ENCODE measurements at places on chromosomes 2 and 18.

DNA sequence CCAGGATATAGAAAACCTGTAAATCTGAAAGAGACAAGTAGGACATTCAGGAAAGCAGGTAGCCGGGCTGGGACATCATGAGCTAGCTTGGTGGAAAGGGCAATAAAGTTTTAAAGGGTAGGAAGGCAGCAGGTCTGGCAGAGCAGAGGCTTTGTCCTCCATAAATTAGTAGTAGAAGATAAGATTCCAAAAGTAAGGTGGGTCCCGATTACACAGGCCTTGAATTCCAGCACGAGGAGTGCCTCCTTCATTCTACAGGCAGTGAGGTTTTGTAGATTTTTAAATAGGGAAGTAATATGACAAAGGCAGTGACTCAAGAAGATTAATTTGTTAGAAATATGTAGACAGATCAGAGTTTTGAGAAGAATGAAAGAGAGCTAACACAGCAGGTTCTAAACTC, 160.7 kb downstream of the DTNB start:
- DNase-seq, result peak; percentile 21

- DNase-seq, result no peak
These were observed 28.7 kb upstream of the SKOR2 start for GRCh38 chr18:47280121-47280520.

- DNase-seq, result no peak
These were observed 7.1 kb upstream of the NAPG start for GRCh38 chr18:10518595-10519255.

DNA sequence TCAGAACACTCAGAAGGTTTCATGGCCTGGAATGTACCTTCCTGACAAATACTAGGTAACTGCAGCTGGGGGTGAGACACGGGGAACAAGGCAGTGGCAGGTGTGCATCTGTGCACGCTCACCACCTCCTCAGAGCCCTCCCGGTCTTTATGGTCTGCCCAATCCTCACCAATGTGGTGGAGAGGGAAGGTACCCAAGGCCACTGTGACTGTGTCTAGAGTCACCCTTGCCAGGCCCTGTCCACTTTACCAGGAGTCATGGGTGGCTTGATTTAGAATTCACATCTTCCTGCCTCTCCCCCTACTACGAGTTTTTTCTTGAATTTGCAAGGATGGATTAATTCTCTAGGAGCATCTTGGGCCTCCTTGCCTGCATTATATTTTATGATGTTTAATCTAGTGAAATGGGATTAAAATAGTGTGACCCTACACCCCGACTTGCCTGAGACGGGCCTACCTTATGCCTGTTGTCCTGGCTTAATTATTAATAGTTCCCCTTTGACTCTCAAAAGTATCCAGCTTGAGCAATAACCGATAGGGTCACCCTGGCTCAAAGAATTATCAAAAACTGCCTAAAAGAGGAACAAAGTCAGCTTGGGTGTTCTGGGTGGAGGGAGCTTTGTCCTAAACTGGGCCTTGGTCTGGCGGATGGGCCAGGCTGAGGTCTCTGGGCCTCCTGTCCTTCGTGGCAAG, 56.5 kb downstream of the ACAA2 start:
- no peak for DNase-seq

DNA sequence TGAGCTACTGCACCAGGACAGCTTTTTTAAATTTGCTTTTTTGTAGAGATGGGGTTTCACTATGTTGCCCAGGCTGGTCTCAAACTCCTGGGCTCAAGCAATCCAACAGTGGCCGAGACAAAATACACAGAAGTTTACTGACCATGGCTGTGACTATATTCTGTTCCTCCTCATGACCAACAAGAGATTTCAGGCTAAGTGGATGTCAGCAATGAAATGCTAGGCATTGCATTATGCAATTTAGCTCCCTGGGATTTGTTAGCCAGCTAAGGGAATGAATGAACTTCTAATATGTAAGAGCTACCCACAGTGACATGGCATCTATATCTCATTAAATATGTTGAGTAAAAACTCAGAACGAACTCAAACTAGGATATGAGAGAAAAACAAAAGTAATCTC, 81.9 kb upstream of the MBOAT2 start:
- no peak for DNase-seq

DNA sequence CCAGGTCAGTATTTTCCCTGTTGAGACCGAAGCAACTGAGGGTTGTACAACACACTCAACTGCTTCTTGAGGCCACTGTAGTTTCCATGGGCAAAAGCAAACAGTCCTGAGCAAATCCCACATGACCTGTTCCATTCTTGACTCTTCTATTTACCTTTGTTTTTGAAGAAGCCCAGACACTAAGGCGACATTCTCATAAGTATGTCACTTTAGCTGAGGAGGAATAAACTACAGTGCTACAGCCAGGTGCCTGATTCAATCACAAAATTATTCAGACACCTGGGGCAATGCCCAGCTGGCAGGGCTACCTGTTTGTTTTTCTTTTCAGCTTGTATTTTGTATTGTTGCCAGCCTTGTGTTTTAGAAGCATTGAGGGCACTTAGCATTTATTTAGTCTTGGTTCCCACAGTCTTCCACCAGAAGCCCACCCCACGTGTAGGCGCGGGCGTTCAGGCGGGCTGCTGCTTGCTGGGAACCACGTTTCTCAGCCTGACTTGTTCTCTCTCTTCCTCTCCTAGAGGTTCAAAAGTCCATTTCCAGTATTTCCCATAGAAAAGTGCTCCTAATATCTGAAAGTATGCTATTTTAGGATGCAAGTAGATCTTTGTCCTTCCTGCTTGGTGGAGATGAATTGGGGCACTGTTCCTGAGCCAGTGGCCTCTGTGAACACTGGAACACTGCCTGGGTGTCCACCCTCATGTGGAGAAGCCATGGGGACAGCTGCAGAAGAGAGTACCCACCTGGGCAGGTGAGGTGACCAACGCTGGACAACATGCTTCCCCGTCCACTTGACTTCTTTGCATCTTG, 99.0 kb upstream of the COPS8 start:
- DNase-seq, result peak; percentile 44

GRCh38 chr18:26356045-26356785, 130.0 kb downstream of the TAF4B start:
- no peak for DNase-seq

All from epithelial cell of esophagus (primary cell).